Activated T-helper 2 cell treated with anti-CD3 and anti-CD28 coated beads, Interferon-gamma antibody, Interleukin-2, Interleukin-4, amounts not matched to agents 10 μg/mL and 5 μg/mL and 100 μg/mL, durations not matched to agents 14 hours and 24 hours and 36 hours (primary cell): ENCODE measurements at places on chromosomes 6 and 20. TPM values are rescaled to one million over a fixed set of nuclear protein-coding genes. Genes with fewer than 3 reads are reported as not detected.

GATA5 gene
- not detected in 2 replicates for total RNA-seq

ZNF311 gene
- 0.59 and 0.87 TPM in 2 replicates for total RNA-seq

PROKR2 gene
- total RNA-seq = not detected in 2 replicates

BPI gene
- total RNA-seq = not detected in 2 replicates

POPDC3 gene
- not detected in 2 replicates for total RNA-seq

MYH7B gene
- total RNA-seq = 0.30 and 0.34 TPM in 2 replicates

PCK1 gene
- total RNA-seq = not detected in 2 replicates

SNAI1 gene
- total RNA-seq = 1.3 and 1.6 TPM in 2 replicates

GPX5 gene
- total RNA-seq = not detected in 2 replicates

IL17F gene
- not detected in 2 replicates for total RNA-seq

HEY2 gene
- total RNA-seq = not detected in 2 replicates

PXT1 gene
- total RNA-seq = 0.14 and 0.27 TPM in 2 replicates

- no peak for DNase-seq
These were observed 77.3 kb downstream of the QKI start for GRCh38 chr6:163491737-163492300.

DNA sequence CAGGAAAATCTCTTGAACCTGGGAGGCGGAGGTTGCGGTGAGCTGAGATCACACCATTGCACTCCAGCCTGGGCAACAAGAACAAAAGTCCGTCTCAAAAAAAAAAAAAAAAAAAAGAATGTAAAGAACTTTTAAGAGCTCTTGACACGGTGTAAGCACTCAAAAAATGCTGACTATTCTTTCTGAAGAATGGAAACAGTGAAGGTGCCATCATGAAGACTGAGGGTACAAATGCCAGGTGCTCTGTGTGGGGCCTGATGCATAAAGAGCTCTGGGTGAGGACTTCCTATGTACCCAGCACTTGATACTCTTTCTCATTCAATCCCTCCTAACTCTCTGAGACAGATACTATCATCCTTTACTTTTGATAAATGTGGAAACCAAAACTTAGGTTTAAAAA is 45.0 kb upstream of the ENPP5 start:
- no peak for DNase-seq

GRCh38 chr6:2708456-2708855 is 42.3 kb downstream of the MYLK4 start:
- DNase-seq = no peak

DNA sequence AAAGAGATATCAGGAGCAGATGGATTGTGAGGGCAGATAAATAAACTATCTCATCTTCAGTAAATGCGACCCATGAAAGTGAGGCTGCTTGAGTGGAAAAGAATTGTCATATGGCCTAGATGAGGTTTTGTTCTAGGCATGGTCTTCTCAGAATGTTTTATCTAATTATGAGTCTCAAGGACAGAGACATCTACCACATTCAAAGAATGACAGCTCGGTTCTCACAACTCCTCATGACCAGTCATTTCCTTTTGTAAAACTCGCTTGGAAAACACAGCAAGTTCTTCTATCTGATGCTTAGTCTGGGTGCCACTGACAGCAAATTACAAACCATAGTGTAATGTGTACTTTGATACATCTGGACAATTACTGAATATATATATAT is 140.5 kb downstream of the CCDC170 start:
- DNase-seq = no peak

DNA sequence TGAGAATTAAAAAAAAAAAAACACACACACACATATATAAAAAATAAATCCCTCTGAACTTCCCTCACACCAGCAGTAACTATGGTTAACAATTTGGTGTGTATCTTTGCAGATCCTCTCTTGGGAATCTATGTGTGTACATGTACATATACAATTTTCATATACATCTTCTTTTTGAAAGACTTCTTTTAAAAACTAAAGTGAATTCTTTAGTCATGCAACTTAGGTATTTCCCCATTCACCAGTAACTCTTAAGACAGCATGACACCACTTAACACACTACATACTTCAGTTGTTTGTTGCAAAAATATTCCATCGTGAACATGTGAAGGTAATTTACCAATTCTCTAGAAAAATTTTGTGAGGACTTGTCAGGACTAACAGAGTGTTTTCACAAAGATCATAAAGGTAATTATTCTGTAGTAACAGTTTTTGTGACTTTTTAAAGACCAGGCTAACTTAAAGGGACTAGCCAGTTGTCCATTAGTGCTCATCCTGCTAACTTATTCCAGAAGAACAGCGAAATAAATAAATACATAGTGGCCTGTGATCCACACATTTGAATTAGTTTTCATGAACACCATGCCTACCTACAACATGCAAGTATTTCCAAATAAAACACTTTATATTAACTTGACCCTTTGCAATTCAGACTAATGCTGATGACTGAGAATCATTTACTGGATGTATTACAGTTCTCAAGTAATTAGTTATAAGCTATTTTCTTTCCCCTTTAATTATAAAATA is 12.1 kb downstream of the RBM39 start:
- no peak for DNase-seq

GRCh38 chr6:98117068-98117467 is 717.3 kb upstream of the POU3F2 start:
- DNase-seq = no peak

GRCh38 chr6:22647719-22648118 is 78.4 kb downstream of the HDGFL1 start:
- no peak for DNase-seq

DNA sequence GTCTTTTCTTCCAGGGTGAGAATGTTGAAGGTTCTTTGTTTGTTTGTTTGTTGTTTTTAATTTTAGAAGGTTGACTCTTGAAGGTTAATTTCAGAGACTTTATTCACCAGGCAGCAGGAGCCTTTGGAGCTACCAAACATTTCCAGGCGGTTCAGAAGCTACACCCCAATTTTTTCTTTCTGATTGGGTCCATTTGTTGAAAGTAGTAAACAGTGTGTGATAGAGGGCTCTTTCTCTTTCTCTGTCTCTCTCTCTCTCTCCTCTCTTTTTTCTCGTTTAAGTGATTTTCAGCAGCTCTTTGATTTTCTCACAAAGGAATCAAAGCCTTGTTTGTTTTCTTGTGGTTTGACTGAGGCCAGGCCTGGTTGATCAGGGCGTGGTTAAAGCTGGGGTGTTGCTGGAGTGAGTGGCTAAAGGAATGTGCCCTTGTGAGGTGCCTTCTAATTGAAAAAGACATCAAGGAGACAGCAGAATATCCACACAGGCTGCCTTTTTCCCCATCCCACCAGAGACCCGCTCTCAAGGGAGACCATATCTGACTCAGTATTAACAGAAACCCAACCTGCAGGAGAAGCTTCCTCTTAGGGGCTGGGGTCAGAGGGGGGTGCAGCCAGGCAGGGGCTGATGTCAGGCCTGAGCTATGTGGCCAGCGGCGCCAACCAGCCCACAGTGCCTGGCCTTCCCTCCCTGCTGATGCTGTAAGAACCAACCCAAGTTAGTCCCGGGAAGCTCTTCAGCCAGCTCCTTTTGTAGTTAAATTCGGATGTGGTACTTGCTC is 40.4 kb upstream of the NAA20 start:
- no peak for DNase-seq

DNA sequence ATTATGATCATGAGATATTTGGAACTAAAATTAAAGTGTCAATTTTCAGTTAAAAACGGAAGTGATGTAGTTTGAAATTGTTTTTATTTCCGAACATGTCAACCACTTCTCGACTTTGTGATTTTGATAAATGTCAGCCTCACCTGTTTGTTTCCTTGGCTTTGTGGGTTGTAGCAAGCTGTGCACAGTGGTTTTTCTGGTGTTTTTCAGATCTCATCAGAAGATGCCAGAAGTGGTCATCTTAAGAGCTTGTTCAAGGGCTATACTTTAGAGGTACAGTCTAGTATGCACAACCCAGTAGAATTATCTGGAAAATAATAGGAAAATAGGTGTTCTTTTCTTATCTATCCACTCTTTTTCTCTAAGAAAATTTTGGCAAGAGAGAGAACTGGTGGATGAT is 134.0 kb downstream of the GRIK2 start:
- no peak for DNase-seq

- no peak for DNase-seq
These were observed 278.9 kb downstream of the SAMD5 start for GRCh38 chr6:147787417-147787816.

- no peak for DNase-seq
These were observed 1.9 kb downstream of the CDYL start for GRCh38 chr6:4778086-4778485.

GRCh38 chr6:109768485-109768884 is 77.4 kb downstream of the FIG4 start:
- no peak for DNase-seq

DNA sequence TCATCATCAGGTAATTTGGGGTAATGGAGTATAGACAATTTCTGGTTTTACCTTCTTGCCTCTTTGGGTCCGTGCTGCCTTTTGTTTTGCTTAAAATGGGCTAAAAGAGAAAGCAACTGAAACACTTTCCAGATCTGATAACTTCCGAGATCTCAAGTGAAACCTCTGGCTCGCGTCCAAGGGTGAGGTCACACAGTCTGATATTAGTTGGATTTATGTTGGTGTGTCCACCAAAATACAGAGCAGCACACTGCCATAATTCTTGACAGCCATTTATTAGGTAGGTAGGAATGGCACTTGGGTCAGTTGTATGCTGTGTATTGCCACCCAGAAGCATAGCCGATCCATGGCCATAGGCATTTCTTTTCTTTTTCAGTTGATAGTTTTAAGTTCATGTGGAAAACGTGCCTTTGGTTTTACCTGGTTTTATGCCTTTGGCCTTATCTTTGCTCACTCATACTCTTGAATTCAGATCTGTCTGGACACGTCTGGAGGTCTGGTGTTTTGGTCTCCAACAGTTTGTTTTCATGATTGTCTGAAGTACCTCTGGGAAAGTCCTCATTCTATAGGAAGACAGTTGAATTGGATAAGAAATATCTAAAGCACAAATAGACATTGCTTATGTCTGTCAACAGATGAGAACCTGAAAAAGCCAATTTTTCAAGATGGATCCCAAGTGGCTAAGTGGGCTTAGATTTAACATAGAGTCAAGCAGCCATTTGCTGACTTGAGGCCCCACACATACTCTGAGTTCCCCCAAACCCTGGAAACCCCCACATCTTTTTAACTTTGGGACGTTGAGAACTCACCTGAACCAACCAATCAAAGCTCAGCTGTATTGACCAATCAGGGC is 320.8 kb downstream of the SOX4 start:
- DNase-seq = peak; percentile 58

DNA sequence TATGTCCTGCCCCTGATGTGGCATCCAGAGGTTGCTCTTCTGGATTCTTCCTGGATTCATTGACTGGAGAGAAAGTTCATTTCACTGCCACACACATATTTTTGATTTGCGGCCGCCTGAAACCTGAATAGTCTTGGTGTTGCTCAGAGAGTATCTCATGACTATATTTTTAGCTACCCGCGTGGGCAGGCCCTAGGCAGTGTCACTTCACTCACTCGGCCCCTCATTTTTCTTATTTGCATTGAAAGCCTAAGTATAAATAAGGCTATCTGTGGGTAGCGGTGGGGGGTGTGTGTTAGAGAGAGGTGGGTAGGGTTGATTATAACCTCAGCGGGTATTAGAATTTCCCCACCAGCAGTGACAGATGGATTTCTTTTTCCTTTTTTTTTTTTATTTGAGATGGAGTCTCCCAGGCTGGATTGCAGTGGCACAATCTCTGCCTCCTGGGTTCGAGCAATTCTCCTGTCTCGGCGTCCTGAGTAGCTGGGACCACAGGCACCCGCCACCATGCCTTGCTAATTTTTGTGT is 113.5 kb downstream of the JARID2 start:
- DNase-seq = no peak

DNA sequence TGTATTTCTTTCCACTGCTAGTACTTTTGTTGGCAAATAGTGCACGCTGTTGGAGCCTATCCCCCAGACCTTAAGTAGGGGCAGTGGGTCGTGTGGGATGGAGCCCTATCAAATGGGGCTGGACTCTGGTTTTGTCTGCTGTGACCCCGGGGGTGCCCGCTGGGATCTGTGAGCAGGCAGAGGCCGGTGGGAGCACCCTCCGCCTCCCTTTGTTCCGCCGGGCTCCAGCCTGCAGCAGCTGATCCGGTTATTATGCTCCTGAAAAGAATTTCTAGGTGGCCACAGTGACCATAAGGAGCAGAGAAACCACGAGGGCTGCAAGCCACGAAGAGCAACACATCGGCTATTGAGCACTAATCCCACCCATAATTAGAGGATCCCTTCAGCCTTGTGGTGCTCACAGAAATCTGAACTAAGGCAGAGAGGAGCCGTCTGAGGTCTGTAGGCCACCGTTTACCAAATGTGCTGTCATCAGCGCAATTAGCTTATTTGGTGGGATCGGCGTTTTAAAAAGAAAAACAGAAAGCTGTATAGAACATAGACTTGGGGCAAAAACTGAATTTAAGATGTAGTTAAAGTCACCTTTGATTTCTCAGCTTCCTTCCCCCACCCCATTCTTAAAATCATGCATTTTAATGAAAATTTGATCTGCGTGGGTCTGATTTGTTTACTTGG is 598.3 kb upstream of the JAG1 start:
- no peak for DNase-seq

- DNase-seq = no peak
These were observed 56.3 kb upstream of the ENTPD6 start for GRCh38 chr20:25139029-25139705.

- no peak for DNase-seq
These were observed 361.1 kb downstream of the FOXA2 start for GRCh38 chr20:22223236-22223635.

- no peak for DNase-seq
These were observed 184.3 kb downstream of the EDN1 start for GRCh38 chr6:12474167-12475140.

DNA sequence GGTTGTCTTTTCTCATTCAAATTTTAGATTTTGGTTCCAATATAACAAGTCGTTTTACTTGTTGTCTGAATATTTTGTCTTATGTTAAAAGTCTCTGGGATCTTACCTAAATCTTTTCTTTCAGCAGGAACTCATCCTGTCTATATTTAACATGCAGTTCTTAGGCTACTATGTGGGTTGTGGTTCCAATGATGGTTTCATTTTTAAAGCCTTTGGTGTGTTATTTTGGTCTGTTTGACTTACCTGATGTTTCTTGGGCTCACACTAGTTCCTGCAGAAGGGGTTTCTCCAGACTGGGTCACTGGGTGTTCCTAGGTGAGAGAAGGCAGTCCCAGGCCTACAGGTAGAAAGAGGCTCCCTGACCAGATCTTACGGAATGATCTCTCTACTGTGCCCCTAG is 17.4 kb downstream of the PRL start:
- DNase-seq = no peak

DNA sequence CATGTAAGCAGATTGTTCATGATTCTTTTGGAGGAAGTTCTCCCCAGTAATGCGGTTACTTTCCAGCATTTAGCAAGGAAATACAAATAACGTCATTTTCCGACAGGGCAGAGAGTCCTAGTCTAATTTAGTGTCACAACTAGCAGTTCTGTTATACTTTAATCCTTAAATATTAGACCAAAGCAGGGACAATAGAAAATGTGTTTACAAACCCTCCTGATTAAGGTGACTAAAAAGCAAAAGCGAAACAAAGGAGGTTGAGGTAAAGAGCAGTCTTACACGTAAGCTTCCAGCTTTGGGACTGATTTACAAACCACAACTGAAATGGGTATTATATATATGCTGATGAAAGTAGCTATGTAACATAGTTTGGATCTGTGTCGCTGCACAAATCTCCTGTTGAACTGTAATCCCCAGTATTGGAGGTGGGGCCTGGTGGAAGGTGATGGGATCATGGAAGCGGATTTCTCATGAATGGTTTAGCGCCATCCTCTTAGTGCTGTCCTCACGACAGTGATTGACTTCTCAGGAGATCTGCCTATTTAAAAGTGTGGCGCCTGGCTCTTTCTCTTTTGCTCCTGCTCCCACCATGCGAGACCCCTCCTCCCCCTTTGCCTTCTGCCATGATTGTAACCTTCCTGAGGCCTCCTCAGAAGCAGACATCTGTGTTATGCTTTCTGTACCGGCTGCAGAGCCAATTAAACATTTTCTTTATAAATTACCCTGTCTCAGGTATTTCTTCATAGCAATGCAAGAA is 81.9 kb downstream of the PLCB1 start:
- DNase-seq = no peak
